Stimulated activated CD8-positive, alpha-beta memory T cell treated with anti-CD3 and anti-CD28 coated beads, Interleukin-4, amount 100 ng/mL, for 1 hour (primary cell): ENCODE measurements at places on chromosomes 2 and 18.

DNA sequence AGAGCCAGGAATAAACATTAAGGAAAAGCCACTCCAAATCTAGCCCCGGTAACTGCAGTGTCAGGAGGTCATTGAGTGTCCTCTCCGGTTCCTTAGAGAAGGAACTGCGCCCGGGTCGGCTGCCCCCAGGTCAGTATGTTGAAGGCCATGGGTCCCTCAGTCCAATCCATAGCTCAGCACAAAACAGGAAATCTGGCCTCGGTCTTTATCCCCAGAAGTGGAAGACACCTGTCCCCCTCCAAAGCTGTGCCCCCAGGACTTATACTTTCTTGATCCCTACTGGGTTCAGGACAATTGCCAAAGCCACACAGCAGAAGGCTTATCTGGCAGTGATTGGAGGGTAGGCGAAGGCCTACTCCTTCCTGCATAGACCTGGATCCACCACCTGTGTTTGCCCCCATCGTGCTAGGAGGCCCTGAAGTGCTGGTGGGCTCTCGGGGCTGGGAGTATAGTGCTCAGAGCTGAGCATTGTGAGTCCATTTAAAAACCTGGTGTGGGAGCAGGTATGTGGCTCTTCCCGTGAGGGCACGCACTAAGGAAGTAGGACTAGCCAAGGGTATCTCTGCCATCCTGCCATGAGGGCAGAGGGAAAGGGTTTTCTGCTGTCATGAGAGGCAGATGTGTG, 178.6 kb downstream of the SEPTIN10 start:
- DNase-seq: no peak

DNA sequence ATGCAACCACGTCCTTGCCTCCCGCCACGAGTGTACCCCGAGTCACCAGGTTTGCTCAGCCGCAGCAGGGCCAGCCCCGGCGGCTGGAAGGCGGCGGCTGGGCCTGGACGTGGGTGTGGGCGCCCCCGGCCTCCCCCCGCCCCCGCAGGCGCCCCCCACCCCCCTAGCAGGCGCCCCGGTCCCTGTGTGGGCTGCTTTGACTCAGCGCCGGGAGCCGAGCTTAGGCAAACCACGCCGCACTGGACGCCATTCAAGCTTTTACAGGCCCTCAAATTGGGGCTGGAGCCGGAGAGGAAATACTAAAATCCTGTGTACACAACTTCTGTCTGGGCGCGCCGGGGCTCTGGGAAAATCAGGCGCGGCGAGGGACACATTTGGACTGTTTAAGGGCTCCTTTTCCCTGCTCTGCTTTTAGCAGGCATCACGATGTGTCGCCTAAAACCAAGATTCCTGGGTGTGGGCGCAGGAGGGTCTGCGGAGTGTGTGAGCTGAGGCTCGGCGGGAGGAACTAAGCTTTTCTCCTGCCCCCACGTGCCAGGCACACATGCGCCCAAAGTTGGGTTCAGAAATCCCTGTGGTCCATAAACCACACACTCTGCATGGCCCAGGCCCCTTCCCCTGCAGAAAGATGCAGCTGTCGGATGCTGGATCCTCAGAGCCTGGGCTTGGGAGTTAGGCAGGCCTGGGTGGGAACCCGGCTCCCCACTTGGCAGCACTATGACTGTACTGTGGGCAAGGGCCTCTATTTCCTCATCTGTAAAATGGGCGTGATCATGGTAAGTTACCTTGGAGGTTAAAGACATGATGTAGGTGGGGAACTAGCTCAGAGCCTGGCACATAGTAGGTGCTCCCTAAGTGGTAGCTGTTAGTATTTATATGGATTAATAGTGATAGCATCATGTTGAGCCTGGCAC, 57.6 kb downstream of the ATOH8 start:
- no peak for DNase-seq

DNA sequence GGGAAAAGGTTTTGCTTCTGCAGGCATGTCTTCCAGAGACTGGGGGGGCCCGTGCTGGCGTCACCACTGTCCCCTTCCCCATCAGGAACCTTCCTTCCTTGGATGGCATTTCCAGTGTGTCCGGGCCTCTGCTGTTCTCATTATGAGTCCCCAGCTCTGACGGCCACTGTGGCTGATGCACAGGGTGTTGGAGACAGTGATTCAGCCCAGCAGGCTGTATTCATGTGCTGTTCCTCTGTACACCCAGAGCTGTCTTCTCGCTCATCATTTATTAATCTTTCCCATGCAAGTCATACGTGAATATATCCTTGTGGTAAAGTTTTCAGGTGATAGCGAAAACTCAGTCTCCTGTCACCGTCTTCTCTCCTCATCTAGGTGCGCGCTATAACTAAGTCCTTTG, 57.7 kb downstream of the ASAP2 start:
- no peak for DNase-seq

DNA sequence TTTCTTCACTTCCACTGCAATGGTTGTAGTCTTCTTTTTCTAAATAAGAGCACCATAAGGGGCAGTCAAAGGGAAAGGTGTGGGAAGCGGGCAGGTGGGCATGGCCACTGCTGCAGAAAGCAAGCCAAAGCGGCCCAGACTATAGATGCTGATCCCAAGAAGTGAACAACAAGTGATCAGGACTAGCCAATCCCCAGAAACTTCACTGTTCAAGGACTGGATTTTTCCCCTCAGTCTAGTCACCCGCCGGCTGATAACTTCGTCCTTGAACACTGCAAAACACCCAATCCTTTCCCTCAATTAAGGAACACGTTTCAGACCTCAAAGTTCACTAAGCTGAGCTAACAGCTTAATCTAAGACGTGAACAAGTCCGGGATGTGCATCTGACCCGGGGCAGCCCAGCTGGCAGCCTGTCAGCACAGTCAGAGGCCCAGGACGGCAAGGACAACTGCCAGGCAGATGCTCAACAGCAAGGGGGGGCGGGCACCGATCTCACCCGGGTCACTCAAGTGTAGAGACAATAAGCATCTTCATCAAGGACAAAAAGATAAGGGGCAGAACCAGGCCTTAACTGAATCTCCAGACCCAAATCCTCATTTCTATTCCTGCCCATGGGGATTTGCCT, 59.8 kb downstream of the HDLBP start:
- DNase-seq: no peak

GRCh38 chr2:20144861-20145260, 80.1 kb downstream of the SDC1 start:
- DNase-seq: no peak

DNA sequence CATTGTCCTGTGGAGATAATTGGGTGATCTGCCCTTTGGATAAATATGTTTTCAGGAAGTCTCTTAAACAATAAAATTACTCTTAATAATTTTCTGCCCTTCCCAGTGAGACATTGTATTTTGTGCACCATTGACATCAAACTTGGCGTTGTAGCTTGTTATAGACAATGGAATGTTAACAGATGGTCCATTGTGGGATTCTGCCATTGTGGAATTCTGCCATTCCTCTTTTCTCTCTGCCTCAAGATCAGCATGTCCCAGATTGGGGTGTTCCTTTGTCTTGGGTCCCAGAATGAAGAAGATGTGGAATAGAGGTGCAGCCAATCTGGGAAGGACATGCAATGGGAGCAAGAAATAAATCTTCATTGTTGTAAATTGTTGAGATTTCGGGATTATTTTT, 15.1 kb upstream of the LDAH start:
- DNase-seq: no peak

DNA sequence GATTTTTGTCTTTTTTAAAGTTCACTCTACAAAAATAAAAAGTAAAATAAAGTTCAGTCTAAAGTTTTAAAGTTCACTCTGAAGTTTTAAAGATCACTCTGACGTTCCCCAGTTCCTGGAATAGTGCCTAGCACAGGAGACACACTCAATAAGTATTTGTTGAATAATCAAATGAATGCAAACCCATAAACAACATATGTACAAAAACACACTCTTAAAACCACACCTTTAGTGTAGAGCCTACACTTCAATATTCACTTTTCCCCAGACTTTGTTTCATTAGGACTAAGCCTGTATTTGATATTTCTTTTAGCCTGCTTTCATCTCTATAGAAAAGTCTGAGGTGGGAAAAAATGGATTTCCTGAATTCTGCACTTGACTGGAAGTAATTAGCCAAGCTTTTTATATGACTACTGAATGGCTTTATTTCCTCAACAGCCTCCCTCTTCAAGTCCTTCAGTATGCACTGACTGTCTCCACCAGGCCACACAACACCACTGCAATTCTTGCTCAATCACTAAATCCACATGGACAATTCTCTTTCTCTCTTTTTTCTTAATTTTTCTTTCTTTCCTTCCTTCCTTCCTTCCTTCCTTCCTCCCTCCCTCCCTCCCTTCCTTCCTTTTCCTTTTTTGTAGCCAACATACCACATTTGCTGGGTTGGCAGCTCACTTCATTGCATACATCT, 104.6 kb downstream of the SS18 start:
- DNase-seq: no peak
